ENCODE measurements at places on chromosomes 5 and 9. TPM values are rescaled to one million over a fixed set of nuclear protein-coding genes. Genes with fewer than 3 reads are reported as not detected.
A peak's percentile ranks its signal among the peaks of the same experiment; 100 is the strongest.

The RNF130 gene
- total RNA-seq: 92.1 TPM

The TMEM171 gene
- 0.96 TPM for total RNA-seq

- DNase-seq: peak; percentile 76
Measured at GRCh38 chr9:12923468-12924009, 148.7 kb downstream of the LURAP1L start.

DNA sequence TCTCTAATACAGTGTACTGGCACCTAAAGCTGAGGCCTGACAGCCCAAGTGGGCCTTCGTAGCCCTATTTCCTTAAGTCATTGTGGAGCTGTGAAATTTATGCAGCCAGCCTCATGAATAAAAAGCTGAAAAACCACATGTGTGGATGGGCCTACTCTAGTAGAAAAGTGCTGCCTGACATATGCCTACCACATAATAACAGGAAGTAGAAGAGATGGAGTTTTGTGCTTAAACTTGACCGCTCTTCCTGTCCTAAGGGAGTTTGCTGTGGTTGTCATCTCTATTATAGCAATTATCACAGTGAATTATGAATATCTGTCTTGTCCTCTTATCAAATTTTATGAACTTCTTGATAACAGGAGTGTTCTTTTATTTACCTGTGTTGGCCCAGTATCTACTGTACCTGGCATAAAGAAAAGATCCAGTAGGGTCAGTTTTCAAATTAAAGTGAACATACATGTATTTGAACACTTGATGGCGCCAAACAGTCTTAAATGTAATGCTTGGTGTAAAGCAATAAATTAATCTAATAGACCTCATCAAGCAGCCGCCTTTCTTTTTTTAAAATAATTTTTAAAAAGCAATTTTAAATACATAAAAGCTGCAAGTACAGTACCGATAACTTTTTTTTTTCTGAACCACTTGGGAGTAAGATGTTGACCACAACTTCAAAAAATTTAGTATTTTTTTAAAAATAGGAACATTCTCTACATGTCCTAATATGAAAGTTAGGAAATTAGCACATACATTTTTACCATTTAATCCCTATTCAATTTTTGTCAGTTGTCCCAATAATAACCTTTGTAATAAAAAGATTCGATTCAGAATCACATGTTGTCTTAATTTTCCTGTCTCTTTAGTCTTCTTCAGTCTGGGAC, 51.0 kb downstream of the FKTN start:
- DNase-seq: no peak

GRCh38 chr9:77022783-77023440, 3.5 kb downstream of the FOXB2 start:
- DNase-seq: no peak
